ENCODE measurements at places on chromosomes 6 and 20. TPM values are rescaled to one million over a fixed set of nuclear protein-coding genes. Genes with fewer than 3 reads are reported as not detected.

GRCh38 chr6:47532981-47533585 is 55.5 kb downstream of the CD2AP start:
- no peak for DNase-seq

- no peak for DNase-seq
These were observed 65.1 kb upstream of the DUSP22 start for GRCh38 chr6:227074-227782.

HMGCLL1 gene
- not detected for polyA plus RNA-seq

DNA sequence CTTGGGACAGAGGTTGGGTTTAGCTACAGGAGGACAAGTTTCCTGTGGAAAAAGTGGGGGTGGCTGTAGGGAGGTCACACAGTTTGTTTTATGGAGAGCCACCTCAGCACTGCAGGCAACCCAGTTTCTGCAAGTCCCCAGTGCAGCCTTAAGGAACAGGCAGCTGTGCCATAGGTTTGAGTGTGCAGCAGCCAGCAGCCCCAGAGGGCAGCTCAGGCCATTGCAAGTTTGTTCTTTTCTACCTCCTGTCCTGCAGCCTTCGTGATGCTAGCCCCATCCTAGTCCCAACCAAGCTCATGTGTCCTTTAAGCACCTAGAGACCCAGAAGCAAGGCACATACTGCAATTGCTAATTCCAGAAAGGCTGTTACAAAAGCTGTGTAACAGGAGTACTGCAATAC is 58.8 kb downstream of the ZBTB9 start:
- DNase-seq: no peak

CBLN4 gene
- polyA plus RNA-seq: 0.03 TPM

DNA sequence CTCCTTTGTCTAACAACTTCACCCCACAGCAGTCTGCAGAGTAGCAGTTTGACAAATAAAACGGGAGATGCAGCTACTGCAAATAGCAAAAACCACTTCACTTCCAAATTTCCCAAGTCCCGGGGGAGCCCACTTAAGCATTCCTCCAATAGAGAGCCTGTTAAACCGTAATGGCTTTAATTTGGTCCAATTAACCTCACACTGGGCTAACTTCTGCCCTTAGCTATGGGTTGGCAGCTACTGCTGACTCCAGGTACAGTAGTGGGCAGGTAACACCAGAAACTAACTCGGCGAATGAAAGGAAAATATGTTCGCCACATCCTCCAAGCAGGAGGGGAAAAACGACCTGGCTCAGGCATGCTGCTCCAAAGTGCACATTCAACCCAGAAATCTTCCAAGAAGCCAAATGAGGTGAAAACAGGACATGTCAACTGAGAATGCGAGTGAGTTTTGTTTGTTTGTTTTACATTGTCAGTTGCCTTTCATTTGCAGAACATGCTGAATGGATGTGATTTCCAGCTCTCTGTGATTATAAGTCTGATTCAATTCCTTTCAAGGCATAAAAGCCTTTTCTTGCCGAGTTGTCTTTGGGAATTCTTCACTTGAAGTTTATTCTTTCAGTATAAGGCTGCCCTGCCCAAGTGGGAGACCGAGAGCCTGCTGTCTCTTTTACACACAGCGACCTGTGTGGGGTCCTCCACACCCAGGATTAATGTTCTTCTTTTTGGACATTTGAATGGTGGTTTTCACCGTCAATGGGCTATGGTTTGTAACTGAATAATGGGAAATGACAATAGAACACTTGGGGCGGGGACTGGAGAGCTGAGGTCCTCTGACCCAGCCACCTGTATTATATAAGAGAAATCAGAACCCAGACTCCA is 117.3 kb upstream of the ARMC2 start:
- no peak for DNase-seq

DNA sequence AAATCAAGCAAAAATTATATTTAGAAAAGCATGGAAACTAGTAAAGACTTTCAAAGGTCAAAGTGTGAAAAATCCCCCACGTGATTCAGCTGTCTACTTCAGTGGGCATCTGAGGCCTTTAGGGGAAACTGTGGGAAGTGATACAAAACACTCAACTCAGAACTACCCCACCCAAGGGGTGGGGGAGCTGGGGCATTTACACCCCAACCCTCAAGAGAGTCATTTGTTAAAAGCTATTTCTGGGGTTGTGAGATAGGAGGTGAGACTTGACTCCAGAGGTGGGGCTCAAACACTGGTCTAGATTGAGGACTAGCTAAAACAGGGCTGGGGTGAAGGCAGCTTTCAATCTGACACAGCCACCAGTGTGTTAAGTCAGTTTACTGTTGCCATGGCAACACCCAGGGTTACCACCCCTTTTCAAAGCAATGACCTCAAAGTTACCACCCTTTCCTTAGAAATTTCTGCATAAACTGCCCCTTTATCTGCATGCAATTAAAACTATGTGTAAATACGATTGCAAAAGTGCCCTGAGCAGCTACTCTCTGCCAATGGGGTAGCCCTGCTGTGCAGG is 9.9 kb upstream of the GTSF1L start:
- no peak for DNase-seq

MUC21 gene
- polyA plus RNA-seq: 0.05 TPM

DOK5 gene
- polyA plus RNA-seq: 0.53 TPM

PHACTR1 gene
- polyA plus RNA-seq: 11.3 TPM

- DNase-seq: peak; percentile 84
These were observed 101.4 kb upstream of the AGPAT4 start for GRCh38 chr6:161374971-161375873.

DNA sequence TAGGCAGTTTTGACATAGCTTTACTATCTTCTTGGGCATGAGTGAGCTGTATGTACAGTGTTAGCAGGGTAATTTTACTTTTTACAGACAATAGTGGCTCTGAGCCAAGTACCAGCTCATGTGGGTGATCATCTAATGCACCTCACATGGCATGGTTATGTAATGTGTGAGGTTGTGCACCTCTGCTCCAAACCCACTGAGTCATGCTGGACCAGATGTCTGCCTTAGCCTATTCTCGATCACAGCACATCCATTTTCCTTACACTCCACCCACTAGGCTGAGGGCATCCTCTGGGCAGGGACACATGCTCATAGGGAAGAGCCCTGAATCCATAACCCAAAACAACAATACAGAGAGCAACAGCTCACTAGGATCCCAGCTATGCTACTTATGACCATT is 71.6 kb upstream of the FBXL4 start:
- no peak for DNase-seq

ADGB gene
- not detected for polyA plus RNA-seq

- DNase-seq: no peak
These were observed 1.2 kb downstream of the SERPINB6 start for GRCh38 chr6:2970034-2970685.

- no peak for DNase-seq
These were observed 53.3 kb upstream of the DACT2 start for GRCh38 chr6:168372889-168373288.

KIAA1755 gene
- polyA plus RNA-seq: 4.8 TPM

GRCh38 chr20:54601831-54602515 is 126.6 kb downstream of the DOK5 start:
- DNase-seq: no peak

DNA sequence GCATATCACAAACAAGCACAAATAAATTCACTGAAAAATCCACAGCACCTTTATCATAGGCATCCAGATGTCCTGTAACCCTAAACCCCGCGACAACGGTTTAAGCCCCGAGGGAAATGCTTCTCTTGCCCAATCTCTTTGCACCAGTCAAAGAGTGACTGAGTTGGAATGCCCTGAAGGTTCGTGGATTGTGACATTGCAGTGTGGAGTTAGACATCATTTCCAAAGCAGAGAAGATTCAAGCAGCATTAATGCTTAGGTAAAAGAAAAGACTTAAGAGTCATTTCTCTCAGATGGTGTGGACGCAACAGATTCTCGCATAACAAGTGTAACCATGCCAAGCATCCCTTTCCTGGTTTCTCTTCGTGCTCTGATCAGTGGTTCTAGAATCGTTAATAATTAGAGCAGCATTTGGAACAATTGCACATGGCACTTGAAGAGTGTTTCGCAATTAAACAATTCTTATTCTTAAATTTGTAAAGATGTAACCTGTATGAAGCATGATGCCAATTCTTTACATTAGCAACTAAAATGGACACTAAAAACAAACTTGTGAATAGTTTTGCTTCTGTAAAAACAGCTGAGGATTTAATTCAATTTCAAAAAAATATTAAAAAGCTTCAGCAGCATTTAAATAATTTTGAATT is 121.6 kb downstream of the HIVEP2 start:
- no peak for DNase-seq

DNA sequence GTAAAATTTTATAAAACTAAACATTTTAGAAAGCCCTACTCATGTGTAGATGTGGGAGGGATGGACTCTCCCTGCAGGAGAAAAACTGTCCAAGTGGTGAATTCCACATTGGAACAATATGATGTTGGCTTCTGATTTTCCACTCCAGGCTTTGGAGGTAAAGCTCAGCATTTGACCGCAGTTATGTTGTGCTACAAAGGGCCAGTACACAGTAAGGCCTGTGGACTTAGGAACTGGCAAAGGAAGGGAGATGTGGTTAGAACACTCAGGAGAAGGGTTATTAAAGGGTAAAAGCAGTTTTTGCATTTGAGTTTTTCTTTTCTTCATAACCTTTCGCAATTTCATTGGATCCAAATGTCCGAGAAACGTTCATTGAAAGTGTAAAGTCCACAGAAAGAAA is 150.3 kb upstream of the SASH1 start:
- no peak for DNase-seq

DYNLT2 gene
- polyA plus RNA-seq: 3.5 TPM

HLA-DQA1 gene
- polyA plus RNA-seq: 420 TPM

Data from spleen (tissue), 13 donors.